ENCODE measurements at places on chromosomes 2 and 18. TPM values are rescaled to one million over a fixed set of nuclear protein-coding genes. Genes with fewer than 3 reads are reported as not detected.

The PNKD gene
- 68.5 TPM for total RNA-seq

The FZD7 gene
- 18.9 TPM for total RNA-seq

The SPP2 gene
- total RNA-seq, result not detected

The TYMS gene
- total RNA-seq, result 7.3 TPM

The CDH2 gene
- total RNA-seq, result 178 TPM

The SLC20A1 gene
- 15.1 TPM for total RNA-seq

The SERPINB3 gene
- total RNA-seq, result not detected

The SATB2 gene
- total RNA-seq, result 2.4 TPM

The KCMF1 gene
- 71.2 TPM for total RNA-seq

The IGFBP2 gene
- 91.7 TPM for total RNA-seq

The SERPINB2 gene
- total RNA-seq, result not detected

The CREG2 gene
- total RNA-seq, result not detected

The ANKRD36B gene
- 8.0 TPM for total RNA-seq

The ESCO1 gene
- 8.6 TPM for total RNA-seq

The CNTNAP5 gene
- total RNA-seq, result not detected

The LINC00305 gene
- total RNA-seq, result not detected

The CYP27A1 gene
- 17.4 TPM for total RNA-seq

The HOXD13 gene
- not detected for total RNA-seq

The IL1F10 gene
- not detected for total RNA-seq

The RND3 gene
- 29.2 TPM for total RNA-seq

The GPR39 gene
- total RNA-seq, result not detected

The SMC6 gene
- total RNA-seq, result 12.8 TPM

The LRP2 gene
- total RNA-seq, result 2.9 TPM

The DPP10 gene
- total RNA-seq, result 0.50 TPM

The CDH19 gene
- 33.0 TPM for total RNA-seq

The MAP3K19 gene
- total RNA-seq, result not detected

The SGPP2 gene
- total RNA-seq, result 5.4 TPM

The AQP12B gene
- total RNA-seq, result not detected

The PCARE gene
- total RNA-seq, result 1.0 TPM

The MARCO gene
- 34.5 TPM for total RNA-seq

The TM4SF20 gene
- total RNA-seq, result not detected

The C2orf92 gene
- 3.9 TPM for total RNA-seq

The ZAP70 gene
- total RNA-seq, result 2.6 TPM

The ANKRD30B gene
- total RNA-seq, result not detected

The HJURP gene
- total RNA-seq, result not detected

The GREB1 gene
- 7.2 TPM for total RNA-seq

The ARHGEF4 gene
- 3.9 TPM for total RNA-seq

The FRZB gene
- 5.3 TPM for total RNA-seq

The TFPI gene
- total RNA-seq, result 42.7 TPM

The TXNDC2 gene
- total RNA-seq, result not detected

The ASIC4 gene
- total RNA-seq, result 0.32 TPM

The ASB18 gene
- total RNA-seq, result 2.7 TPM

The CD302 gene
- 31.4 TPM for total RNA-seq
